Pancreas (tissue), 10 donors: ENCODE measurements at places on chromosomes 7 and 10. TPM values are rescaled to one million over a fixed set of nuclear protein-coding genes. Genes with fewer than 3 reads are reported as not detected.

Gene SPDYE8
- not detected for total RNA-seq

Gene EPO
- total RNA-seq, result 4.2 TPM

GRCh38 chr10:69324583-69324982 is 46.3 kb downstream of the HK1 start:
- no peak for DNase-seq

DNA sequence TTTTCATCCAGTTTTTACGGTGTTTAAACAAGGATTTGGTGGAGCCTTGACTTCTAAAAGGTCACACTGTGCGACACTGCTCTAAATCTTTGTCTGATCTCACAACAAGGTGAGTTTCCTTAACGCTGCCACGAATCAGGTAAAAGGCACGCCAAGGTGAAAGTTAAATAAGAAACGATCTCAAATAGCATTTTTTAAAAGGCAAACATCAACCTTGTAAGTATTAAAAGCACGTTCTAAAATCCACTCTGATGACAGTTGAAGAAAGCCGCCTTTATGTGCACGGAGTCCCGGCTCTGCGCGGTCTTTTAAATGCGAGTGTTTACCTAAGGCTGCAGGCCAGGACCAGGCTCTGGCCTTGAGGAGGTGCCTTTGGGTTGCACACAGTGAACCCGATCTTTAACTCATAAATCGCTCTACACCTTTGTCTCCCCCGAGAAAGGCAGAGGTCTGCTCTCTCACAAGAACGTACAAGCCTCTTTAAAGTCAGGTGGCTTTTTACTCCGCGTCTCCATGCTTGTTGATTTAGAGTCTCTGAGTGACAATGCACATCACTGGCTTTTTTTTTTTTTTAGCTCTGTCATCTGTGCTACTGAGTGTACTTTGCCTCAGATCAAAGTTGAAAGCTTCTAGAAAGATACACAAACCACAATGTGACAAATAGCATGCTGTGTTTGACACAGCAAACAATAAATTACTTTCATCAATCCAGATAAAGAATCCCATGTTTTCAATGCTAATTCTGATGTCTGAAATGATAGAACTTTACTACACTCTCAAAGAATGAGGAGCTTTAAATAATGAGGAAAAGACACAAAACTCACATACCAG is 25.9 kb upstream of the RNF32 start:
- no peak for DNase-seq

Gene WDR86
- total RNA-seq, result 1.4 TPM

- no peak for DNase-seq
Observed at GRCh38 chr7:131002600-131002999, 268.6 kb upstream of the KLF14 start.

DNA sequence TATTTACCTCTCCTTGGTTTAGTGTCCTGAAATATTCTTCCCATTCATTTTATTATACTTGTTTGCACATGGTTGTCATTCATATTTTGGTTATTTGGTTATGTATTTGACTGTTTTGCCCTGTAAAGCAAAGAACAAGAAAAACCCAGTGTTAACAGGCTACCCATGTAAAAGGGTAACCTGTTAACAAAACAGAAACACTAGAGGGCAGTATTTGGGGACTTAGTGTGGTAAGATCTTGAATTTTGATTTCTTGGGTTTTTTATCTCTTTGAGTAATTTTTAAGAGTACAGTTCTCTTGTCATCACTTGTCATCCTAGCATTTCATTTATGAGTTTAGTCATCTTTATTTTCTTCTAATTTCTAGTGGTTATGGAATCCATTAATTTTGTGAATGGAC is 51.3 kb downstream of the POLL start:
- no peak for DNase-seq

Gene NCF1
- 0.66 TPM for total RNA-seq

Gene NKX2-3
- 0.83 TPM for total RNA-seq

- no peak for DNase-seq
Observed at GRCh38 chr10:99234041-99234790, 1.4 kb downstream of the HPSE2 start.

DNA sequence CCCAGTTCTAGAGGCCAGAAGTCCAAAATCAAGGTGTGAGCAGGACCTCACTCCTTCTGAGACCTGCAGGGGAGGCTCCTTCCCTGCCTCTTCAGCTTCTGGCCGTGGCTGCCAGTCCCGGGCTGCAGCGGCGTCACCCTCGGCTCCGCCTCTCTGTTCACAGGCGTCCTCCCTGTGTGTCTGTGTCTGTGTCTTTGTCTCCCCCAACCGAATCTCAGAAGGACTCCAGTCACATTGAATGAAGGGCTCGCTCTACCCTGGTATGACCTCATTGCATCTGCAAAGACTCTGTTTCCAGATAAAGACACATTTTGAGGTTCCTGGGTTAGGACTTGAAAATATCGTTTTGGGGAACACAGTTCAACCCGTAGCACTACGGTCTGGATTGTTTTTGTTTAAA is 33.1 kb upstream of the GALNT11 start:
- DNase-seq, result peak; percentile 80

Gene LIPM
- total RNA-seq, result not detected

- DNase-seq, result no peak
Observed at GRCh38 chr10:109104806-109105205, 818.5 kb downstream of the XPNPEP1 start.

DNA sequence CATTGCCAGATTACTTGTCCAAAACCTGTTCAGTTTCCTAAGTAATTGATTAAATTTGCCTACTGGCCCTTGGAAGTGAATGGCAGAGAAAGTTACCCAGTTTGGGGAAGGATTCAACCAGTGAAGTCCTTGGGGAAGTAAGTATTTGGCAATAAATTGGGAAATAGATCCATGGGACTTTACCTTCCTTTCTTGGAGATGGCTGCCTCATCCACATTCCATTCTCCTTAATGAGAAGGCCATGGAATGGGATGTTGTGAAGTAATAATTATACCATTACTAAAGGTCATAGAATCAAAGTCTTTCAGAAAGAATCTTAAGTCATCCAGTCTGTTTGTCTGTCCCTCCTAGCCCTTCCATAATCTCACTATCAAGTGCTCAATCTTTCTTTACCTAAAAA is 4.5 kb upstream of the COPG2 start:
- no peak for DNase-seq

Gene OR13A1
- not detected for total RNA-seq

DNA sequence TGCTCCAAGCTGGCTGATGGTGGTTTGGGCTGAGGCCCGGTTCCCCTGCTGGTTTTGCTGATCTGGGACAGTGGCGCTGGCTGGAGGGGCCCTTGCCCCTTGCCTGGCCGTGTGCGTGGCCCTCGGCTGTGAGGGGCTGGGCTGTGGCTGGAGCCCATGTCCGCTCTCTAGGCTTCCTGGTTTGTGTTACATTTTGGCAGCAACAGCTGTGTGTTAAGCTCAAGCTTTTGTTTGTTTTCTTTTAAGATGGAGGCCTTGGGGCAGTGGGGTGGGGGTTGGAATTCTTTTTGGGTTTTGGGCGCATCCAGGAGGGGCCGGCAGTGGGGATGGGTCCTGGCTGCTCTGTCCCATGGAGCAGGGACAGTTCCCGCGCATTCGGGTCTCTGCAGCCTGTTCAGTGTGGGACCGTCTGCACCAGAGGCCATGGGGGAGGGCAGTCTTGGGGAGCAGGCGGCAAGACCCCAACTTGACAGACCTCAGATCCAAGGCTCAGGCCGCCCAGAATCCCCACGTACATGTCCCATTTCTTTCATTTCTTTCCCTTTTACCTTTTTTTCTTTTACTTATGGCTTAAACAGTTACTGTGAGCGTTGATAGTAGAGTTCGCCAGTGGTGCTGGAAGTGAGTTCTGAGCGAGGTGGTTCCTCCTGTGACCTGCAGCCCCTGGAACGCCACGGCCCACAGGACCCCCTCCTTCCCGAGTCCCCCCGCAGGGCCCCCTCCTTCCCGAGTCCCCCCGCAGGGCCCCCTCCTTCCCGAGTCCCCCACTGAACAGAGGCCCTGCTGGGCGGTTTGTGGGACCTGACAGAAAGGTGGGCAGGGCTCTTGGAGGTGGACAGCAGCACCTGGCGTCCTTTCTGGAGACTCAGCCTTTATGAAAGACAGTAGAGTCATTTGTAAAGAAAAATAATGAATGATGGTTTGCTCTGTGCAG is 75.3 kb downstream of the INPP5A start:
- no peak for DNase-seq

Gene NACAD
- 0.35 TPM for total RNA-seq

DNA sequence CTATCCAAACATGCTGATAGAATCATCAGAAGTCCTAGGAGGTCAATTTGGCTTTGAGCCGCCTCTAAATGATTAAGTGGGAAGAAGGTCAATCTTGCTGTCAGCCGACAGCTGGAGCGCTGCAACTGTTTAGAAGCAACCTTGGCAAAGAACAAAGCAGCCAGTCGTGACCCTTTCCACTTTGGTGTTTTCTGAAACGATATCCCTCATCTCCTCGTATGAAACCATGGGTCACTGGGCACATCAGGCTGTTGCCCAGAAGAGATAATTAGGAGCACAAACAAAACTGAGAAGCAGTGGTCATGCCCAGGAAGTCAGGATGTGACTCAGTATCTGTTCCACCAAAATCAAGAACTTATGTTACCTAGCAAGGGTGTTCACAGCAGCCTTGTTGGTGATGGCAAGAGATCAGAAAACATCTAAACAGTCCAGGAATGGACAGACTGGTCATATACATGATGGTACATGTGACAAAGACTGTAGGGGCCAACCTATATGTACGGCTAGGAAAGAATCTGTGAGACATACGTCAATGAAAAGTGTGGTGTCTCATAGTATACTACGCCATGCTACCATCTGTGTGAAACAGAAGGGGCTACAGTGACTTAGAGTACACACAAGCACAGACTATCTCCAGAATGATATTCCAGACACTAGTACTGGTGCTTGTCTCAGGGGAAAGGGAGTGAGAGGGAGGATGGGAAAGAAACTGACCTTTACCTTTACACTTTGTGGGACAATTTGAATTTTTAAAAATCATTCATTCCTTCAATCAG is 22.4 kb downstream of the STN1 start:
- DNase-seq, result no peak

- DNase-seq, result no peak
Observed at GRCh38 chr10:15430969-15431771, 60.1 kb upstream of the FAM171A1 start.

GRCh38 chr7:17194656-17195055 is 103.8 kb upstream of the AHR start:
- DNase-seq, result no peak

- DNase-seq, result no peak
Observed at GRCh38 chr10:73226663-73227062, 20.4 kb downstream of the DNAJC9 start.

Gene ARHGEF35
- total RNA-seq, result 7.5 TPM

GRCh38 chr10:9547936-9548904 is 1469.5 kb upstream of the CELF2 start:
- no peak for DNase-seq

DNA sequence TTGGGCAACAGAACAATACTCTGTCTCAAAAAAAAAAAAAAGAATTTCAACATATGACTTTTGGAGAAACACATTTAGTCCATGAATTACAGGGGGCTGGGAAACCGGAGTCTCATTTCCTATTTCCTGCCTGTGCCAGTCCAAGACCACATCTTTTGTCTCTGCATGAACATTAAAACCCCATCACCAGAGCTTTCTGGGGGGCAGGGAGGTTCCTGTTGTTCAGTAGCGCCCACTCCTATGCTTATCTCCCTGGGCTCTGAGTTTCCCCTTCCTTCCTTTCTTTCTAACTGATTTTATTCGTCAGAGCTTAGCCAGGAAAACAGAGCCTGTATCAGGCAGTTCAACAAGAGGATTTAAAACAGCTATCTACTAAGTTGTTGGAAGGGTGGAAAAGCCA is 119.3 kb downstream of the CALN1 start:
- DNase-seq, result no peak

- no peak for DNase-seq
Observed at GRCh38 chr10:33772370-33773252, 438.1 kb upstream of the NRP1 start.

- no peak for DNase-seq
Observed at GRCh38 chr10:110416776-110417711, 80.7 kb upstream of the DUSP5 start.

DNA sequence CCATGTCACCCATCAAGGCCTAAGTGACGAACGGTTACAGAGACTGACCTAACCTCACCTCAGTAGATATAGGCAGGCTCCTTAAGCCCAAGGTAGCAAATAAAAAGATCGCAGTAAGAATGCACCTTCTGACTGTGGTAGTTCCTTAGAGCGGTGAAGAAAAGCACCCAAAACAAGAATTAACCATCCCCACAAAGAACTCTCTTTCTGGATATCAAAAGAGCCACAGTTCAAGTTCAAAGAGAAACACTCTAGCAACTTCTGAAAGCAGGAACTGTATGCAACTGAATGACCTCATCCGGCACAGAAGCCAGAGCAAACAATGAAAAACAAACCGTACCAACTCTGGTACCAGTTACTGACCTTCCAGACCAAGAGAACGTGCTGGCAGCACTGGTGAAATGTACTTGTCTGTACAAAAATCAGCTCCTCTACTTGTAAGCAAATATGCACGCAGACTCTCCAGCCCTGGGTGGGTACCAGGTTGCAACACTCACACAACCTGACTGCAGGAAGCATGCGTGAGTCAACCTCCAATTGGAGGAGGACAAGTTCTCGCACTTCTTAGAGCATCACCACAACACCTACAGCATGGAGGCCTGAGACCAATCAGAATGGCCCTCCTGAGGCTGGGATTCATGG is 202.7 kb downstream of the FAM107B start:
- DNase-seq, result peak; percentile 79

Gene TMEM213
- 0.16 TPM for total RNA-seq

Gene LRRC18
- total RNA-seq, result not detected

GRCh38 chr7:100159099-100159623 is 638 bp upstream of the TRAPPC14 start:
- DNase-seq, result no peak

GRCh38 chr10:4719036-4719435 is 107.0 kb upstream of the AKR1E2 start:
- no peak for DNase-seq

Gene ATP6V0A4
- total RNA-seq, result 0.35 TPM

DNA sequence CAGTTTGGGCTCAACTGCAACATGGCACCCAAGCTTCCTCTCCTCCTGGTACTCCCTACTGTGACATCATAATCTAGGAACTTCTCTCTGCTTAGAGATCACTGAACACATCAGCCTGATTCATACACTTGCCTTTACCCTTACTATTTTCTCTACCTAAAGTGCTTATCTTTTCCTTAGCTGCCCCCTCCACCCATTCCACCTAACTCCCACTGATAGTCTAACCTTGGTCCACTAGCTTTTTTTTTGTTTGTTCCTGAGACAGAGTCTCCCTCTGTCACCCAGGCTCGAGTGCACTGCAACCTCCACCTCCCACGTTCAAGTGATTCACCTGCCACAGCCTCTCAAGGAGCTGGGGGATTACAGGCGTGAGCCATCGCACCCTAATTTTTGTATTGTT is 15.9 kb downstream of the CUL2 start:
- no peak for DNase-seq

Gene CYP2C18
- total RNA-seq, result 0.31 TPM

DNA sequence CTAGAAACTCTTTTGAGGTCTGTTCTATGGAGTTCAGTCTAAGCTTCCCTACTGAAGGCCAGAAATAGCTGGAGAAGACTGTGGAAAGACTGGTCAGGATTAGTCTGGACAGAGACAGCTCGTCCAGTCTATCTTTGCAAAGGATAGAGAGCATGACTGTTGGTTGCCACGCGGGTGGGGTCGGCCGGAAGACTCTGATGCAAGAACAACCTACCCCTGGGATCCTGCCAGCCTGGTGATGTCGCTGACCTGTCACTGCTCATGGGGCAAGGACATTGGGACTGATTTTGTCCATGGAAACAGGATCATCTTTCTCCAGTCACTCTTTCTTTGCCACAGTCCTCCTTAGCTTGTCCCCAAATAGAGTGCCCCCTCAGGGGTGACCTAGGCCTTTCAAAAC is 337.6 kb upstream of the NPSR1 start:
- no peak for DNase-seq

Gene AKR1C3
- 27.5 TPM for total RNA-seq

Gene HHEX
- 29.1 TPM for total RNA-seq

Gene HOXA6
- total RNA-seq, result not detected
